ENCODE measurements at places on chromosomes 7 and 10. TPM values are rescaled to one million over a fixed set of nuclear protein-coding genes. Genes with fewer than 3 reads are reported as not detected.

The LIPJ gene
- 0.23 TPM for total RNA-seq

DNA sequence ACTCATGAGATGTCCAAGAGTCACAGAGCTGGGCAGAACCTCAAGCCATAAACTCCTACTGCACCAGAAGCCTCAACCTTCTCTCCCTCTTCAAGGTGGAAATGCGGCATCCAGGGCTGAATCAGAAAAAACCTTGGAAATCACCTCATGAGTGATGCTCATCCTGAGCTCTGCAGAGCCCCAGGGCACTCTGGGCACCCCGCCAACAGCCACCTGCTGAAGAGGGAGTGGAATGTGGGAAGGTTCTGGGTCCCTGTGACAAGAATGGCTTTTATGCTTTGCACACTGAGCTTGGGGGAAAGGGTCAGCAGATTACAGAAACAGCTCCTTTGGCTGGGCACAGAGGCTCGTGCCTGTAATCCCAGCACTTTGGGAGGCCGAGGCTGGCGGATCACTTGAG lies 18.8 kb downstream of the NUDT1 start:
- no peak overlapping the region for H3K4me3 ChIP-seq
- no peak for DNase-seq
- H3K36me3 ChIP-seq: peaks cover 21% of the 10 kb centered on the region
- H3K27me3 ChIP-seq: no peaks in the 10 kb centered on the region

- H3K27me3 ChIP-seq: no peaks in the 10 kb centered on the region
- no peaks in the 10 kb centered on the region for H3K36me3 ChIP-seq
- H3K4me3 ChIP-seq: no peak overlapping the region
- no peaks in the 10 kb centered on the region for H3K4me1 ChIP-seq
- DNase-seq: no peak
Observed at GRCh38 chr10:119306514-119306951, 99.2 kb downstream of the GRK5 start.

DNA sequence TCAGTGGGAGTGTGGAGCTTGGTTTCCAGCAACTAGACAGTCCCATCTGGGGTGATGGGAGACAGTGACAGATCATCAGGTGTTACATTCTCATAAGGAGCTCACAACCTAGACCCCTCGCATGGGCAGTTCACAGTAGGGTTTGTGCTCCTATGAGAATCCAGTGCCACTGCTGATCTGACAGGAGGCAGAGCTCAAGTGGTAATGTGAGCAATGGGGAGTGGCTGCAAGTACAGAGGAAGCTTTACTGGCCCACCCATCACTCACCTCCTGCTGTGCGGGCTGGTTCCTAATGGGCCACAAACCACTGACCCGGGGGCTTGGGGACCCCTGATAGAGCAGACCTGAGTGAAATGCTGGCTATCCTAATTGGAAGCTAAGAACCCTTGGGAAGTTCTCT lies 242.8 kb downstream of the BAMBI start:
- no peak for DNase-seq
- no peaks in the 10 kb centered on the region for H3K36me3 ChIP-seq
- H3K27ac ChIP-seq: no peak overlapping the region
- H3K4me3 ChIP-seq: no peak overlapping the region
- no peaks in the 10 kb centered on the region for H3K4me1 ChIP-seq

DNA sequence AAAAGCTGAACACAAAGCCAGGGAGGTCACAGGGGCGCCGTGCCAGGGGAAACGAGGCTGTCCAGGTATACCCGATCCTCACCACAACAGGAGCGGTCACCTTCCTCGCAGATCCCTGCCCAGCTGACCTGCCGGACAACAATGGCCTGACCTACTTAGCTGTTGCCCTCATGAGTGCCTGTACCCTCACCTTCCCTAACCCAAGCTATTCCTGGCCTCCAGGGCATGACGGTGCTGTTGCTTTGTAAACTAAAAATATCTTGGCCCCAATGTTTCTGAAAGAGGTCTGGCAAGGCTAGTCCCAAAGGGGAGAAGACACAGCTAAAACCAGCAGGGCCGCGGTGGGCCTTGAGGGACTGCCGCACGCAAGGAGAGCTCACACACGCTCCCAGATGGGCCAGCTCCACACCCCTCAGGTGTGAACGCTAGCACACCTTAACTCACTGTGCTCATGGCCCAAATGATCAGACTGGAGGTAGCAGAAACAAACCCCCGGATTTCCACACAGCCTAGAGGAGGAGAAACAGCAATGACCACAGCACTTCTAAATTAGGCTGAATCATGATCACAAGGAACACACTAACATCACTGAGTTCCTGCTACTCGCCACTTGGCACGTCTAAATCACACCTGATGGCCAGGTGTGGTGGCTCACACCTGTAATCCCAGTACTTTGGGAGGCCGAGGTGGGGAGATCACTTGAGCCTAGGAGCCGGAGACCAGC lies 66.3 kb upstream of the CYTH3 start:
- peak overlapping the region; percentile 17 for H3K4me3 ChIP-seq
- peak overlapping the region; percentile 87 for H3K27ac ChIP-seq
- H3K36me3 ChIP-seq: no peaks in the 10 kb centered on the region
- peaks cover 17% of the 10 kb centered on the region for H3K4me1 ChIP-seq

GRCh38 chr7:114026486-114027089 lies 107.8 kb upstream of the PPP1R3A start:
- no peaks in the 10 kb centered on the region for H3K36me3 ChIP-seq
- H3K4me1 ChIP-seq: no peaks in the 10 kb centered on the region

- DNase-seq: no peak
- no peaks in the 10 kb centered on the region for H3K27me3 ChIP-seq
- H3K4me3 ChIP-seq: no peak overlapping the region
Observed at GRCh38 chr7:24842449-24843241, 85.4 kb upstream of the GSDME start.

All from psoas muscle (tissue), 8 donors.